ENCODE measurements at places on chromosomes 3 and 15.

- no peak for DNase-seq
Measured at GRCh38 chr15:96261575-96262034, 68.9 kb upstream of the NR2F2 start.

DNA sequence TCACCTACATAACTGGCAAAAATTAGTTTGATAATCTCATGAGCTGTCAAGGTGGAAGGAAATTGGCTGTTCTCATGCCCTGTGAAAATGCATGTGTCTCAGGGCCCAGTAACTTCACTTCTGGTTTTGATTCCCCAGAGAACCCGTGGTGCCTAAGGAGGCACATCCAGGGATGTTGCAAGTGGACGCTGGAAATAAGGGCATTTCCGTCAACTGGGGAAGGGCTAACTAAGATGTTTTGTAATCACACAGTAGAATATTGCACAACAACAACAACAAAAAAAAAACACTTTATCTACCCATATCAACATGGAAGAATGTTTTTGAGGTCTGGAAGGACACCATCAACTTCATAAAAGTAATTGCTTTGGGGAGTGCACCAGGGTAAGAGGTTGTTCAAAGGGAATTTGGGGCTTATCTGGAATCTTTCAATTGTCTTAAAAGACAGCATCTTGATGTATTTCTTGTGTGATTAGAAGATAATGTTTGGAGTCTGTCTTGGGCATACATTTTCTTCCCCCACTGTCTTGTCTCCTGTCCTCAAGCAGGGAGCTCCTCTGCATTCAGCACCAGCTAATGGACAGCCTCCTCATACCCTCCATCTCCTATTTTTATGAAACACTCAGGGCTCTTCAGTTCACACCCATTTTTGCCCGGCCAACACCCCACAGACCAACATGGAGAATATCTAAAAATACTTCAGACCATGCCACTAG, 37.2 kb upstream of the PRR20G start:
- no peak for DNase-seq

GRCh38 chr3:44584646-44585501, at the start of gene ZNF660:
Gene ZNF660 (plus strand): TSS chr3:44584964. CDS start chr3:44594194, 9,230 bp downstream.
- DNase-seq, result peak; percentile 79

GRCh38 chr3:187985647-187986046, 168.3 kb upstream of the LPP start:
- DNase-seq, result no peak

DNA sequence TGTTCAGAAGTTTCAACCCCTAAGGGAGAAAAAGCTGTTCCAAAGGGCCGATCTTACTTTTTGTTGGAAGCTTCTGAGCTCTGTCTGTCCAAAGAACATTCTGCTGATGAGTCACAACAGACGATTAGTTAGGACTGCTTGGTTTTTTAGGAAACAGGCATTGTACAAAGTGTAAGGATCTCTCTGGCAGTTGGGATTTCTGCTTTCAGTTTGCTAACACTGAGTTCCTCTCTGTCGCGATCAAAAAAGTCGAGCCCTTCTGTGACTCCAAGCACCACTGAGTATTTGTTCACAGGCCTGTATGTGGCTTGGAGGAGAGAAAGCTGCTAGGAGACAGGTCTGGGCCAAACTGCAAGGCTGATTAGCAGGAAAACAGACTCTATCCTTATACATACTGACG, 91.8 kb upstream of the PFN2 start:
- DNase-seq, result no peak

DNA sequence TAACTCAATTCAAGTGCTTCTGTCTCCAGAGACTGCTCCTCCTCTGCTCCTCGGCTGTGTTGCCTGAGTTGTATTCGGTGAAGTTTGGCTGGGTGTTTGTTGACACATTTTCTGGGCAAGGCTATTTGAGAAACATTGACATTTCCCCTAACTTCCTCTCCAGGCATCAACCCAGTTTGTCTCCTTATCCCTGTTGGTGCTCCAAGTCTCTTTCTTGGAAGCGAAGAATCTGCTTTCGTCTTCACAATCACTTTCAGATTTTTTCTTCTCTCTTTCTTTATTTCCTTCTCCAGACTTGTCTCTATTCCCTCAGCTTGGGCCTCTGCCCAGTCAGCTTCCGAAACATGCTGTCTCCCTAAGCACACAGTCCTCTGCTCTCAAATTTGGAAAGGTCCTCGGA, 84.7 kb downstream of the ETV5 start:
- DNase-seq, result no peak

DNA sequence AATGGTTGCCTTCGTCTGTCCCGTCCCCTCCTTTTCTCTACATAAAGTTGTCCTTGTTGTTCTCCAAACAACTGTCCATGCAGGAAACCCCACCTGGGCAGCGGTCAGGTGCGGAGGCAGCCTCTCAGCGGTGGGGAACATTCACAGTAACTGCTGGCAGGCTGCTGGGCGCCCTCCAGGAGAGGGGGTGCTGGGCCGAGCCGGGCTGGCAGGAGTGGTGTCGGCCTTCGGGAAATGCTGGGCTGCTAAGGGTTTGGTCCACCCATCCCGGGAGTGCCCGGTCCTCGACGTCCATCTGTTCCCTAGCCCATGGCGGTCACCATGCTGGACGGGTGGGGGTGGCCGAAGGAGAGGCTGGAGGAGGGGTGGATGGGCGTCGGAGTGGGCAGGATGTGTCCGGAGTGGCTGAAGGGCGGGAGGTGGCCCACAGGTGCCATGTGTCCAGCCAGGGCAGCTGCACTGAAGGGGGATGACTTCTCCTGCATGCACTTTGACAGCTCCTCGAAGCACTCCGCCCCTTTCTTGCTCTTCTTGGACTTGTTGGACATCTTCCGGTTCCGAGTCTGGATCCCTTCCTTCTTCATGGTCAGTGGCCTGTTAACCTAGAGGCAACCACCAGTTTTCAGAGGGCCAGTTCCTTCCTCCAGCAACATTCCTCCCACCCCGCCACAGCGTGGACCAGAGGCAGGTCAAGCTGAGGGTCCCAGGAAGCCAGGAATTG, 12.1 kb downstream of the GATA2 start:
- DNase-seq, result peak; percentile 79

DNA sequence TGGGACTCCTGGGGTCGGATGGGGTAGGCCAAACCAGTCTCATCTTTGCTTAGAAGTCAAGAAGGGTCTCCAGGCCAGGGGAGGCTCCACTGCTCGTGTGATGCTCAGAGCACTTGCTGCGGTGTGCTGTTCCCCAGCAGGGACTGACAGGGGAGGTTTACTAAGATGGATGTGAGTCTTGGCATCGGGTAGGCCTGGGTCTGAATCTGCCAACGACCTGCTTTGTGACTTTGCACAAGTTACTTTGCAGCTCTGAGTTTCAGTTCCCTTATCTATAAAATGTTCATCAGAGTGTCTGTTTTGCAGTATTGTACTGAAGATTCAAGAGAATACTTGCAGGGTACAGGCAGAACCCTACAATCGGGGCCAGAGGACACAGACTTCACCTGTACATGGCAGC, 17.3 kb upstream of the CDCP1 start:
- peak; percentile 56 for DNase-seq

GRCh38 chr3:153052096-153052460, 109.9 kb upstream of the RAP2B start:
- no peak for DNase-seq

GRCh38 chr3:101084404-101084803, 91.2 kb upstream of the ABI3BP start:
- no peak for DNase-seq

GRCh38 chr3:175410251-175410650, 551.1 kb downstream of the NAALADL2 start:
- no peak for DNase-seq

GRCh38 chr3:114809668-114810413, 337.2 kb downstream of the ZBTB20 start:
- no peak for DNase-seq

GRCh38 chr3:106610362-106610959, 741.6 kb upstream of the CBLB start:
- no peak for DNase-seq

- DNase-seq, result no peak
Measured at GRCh38 chr3:76402926-76403325, 617.6 kb upstream of the ZNF717 start.

- DNase-seq, result peak; percentile 62
Measured at GRCh38 chr3:13280811-13281506, 139.2 kb downstream of the NUP210 start.
